Stimulated activated CD4-positive, alpha-beta T cell treated with anti-CD3 and anti-CD28 coated beads, TNF-alpha, amount 100 ng/mL, for 24 hours (primary cell): ENCODE measurements at places on chromosomes 11 and 22.

DNA sequence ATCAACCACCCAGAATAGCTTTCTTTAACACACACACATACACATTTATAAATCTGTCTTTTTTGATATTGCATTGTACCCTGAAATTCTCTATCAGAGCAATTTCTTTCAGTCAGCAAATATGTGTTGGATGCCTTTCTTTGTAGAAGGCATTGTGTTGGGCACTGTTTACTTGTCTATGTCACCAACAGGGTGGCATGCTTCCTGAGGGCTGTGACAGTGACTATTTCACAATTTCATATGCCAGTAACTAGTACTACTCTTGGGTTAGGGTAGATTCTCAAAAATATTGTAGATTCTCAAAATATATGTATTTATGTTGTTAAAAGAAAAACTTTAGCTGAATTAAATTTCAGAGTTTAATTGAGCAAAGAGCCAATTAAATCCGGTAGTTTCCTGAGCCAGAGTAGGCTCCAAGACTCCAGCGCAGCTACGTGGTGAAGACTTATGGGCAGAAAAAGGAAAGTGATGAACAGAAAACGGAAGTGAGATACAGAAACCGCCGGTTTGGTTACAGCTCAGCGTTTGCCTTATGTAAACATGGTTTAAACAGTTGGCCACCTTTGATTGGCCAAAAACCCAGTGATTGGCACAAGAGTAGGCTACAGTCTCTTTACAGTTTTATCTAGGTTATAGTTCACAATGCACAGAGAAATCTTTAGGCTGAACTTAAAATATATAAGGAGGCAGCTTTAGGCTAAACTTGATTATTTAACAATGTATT, 723.3 kb downstream of the NTM start:
- DNase-seq: no peak

GRCh38 chr11:73980001-73980961, 2.4 kb downstream of the UCP2 start:
- DNase-seq: peak; percentile 49

DNA sequence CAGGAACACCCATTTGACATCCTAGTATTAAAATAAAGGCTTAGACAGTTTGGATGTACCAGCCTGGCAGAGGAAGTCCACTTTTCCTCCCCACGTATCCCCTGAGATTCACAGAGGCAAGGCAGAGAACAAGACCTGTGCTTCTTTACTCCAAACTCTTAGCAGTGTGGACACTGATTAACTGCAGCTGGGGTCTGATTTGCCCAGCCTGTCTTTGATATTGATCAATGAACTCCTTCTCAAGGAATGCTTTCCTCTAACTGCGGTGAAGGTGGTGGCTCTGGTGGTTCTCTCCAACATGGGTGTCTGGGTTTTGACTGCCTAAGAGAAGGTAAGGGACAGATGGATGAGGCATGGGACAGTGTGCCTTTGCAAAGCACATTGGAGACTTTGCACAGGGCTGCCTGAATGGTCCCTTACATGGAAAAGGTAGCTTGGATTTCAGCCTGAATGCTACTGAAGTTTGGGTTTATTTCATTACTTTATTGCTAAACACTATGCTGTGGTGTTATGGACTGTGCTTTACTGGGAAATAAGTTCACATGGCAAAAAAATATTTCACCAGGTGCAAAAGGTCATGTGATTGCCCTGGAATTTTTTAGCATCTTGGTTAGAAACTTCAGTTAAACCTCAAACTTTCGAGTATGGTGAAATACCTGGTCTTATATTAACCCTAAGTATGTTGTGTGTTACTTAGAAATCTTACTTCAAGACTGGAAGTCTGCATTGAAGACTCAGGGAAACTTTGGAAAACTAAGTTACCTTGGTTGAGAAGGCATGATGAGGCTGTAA, 1.8 kb downstream of the GAS2 start:
- DNase-seq: no peak

DNA sequence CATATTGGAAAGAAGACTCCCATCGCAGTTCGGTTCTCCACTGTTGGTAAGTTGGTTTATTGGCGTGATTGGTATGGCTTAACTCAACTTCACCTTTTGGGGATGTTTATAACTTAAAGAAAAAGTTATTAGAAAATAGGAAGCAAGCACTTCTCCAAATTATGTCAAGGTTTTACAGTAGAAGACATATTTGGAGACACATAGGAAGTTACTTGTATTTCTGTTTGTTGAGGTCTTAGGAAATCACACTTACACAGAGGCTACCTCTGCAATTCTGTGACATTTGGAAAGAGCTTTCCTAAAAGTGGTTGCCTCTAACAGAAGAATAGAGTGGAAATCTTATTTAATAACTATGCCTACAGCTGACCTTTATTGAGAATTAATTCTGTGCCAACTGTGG, 12.3 kb downstream of the CAT start:
- DNase-seq: no peak

- no peak for DNase-seq
These were observed 129.2 kb downstream of the CACNA1I start for GRCh38 chr22:39699631-39700360.

DNA sequence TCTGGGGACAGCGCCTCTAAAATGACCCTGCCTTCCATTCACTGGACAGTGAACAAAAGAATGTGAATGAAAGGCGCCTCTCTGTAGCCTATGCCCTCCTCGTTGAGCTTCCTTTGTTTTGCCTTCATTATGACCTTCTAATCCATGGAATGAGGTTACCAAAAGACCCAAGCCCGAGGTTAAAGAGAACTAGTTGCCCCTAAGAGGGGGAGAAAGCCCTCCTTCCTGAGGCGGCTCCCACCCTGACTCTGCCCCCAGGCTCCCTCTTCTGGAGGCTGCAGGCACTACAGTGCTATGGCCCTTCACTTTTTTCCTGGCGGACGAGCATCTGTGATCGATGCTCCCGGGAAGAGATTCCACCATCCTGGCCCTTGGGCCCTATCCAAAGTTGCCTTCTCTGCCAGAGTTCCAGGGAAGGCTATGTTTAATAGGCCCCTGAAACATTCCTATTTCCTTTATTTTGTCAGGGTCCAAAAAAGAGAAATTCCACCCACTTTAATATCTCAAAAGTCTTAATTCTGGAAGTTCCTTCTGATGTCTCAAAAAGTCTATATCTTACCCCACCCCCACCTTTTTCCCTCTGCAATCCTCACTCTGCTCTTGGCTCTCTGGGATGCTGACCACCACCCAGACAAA, 147.3 kb downstream of the FEZ1 start:
- peak; percentile 25 for DNase-seq

- DNase-seq: peak; percentile 35
These were observed 41.2 kb downstream of the IGLL5 start for GRCh38 chr22:22928666-22929380.

DNA sequence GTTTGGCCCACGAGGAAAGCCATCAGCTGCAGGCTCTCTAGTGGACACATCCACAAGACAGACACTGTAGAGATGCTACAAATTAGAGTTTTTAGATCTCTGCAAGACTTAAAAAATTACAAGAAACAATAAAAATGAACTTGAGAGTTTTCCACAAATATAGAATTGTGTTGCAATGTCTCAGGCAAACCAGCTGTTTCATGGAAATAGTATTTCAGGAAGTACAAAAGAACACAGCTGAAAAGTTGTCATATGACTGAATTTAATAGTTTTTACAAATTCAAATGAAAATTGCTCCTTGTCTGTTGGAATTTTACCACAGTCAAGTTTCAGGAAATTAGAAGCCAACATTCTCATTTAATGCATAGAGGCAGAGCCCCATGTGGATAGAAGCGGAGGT, 184.5 kb upstream of the PITPNB start:
- no peak for DNase-seq

DNA sequence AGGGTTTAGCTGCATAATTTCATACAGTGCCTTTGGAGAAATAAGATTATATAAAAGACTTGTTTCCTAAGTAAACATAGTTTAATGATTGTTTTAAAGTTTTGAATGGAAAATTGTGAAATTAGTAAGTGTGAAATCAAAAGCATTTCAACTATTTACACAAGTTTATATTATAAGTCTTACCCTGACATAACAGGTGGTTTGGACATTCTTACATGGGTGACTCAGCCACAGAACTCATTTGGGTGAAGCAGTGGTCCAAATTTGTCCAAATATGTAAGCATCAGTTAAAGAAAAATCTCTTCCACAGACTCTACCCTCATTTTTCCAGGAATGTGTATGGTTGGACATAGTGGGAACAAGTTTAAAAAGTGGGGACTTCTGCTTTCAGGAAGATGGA, 68.0 kb downstream of the USP47 start:
- DNase-seq: no peak

DNA sequence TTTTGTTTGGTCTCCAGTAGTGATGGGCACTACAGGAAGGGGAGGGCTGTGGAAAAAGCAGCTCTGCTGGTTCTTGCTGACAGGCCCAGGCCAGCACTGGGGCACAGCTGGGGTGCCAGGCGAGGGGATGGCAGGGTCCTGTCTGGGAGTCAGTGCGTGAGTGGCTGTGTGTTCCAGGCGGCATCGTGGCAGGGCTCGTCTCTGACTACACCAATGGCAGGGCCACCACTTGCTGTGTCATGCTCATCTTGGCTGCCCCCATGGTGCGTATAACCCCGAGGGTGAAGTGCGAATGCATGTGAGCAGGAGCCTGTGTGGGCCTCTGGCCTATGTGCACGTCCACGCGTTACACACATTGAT, 20.9 kb downstream of the SLC37A2 start:
- DNase-seq: no peak

DNA sequence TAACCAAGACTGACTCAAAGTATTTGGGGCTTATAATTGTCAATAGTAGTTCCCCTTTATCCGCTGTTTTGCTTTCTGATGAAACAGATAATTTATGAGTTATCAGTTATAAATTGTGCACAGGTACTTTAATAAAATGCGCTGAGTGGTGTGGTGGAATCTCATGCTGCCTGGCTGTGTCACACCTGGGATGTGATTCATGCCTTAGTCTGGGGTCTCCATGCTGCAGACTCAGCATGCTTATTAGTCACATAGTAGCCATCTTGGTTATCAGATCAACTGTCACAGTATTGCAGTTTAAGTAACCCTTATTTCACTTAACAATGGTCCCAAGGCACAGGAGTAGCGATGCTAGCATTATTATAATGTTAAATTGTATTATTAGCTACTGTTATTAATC, 995.2 kb downstream of the NTM start:
- DNase-seq: no peak

GRCh38 chr11:7167976-7168740, 79.4 kb downstream of the RBMXL2 start:
- DNase-seq: no peak

GRCh38 chr11:71425409-71425808, 22.8 kb downstream of the DHCR7 start:
- DNase-seq: no peak

GRCh38 chr11:64885367-64886286, 7.2 kb upstream of the EHD1 start:
- no peak for DNase-seq

DNA sequence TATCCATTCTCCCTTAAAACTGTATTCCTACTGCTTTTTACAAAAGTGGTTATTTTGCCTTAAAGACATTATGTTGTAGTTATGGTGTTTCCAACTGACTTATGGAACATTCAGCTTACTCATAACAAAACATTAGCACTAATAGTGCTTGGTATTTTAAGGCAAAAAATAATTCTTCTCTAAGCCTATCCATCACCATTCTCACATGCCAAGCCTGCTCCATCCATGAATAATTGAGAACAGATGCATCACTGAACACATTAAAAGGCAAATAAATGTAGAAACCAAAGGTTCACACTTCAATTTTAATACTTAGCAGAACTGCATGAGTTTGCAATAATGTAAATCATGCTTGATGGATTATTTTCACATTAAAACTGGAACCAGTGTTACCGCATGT, 42.3 kb upstream of the DDI1 start:
- DNase-seq: no peak
